ENCODE measurements at places on chromosomes 11 and 22.

GRCh38 chr11:72576661-72577060, 97.6 kb downstream of the PDE2A start:
- DNase-seq = no peak

- no peak for DNase-seq
Observed at GRCh38 chr22:42401535-42402334, 30.5 kb downstream of the NFAM1 start.

DNA sequence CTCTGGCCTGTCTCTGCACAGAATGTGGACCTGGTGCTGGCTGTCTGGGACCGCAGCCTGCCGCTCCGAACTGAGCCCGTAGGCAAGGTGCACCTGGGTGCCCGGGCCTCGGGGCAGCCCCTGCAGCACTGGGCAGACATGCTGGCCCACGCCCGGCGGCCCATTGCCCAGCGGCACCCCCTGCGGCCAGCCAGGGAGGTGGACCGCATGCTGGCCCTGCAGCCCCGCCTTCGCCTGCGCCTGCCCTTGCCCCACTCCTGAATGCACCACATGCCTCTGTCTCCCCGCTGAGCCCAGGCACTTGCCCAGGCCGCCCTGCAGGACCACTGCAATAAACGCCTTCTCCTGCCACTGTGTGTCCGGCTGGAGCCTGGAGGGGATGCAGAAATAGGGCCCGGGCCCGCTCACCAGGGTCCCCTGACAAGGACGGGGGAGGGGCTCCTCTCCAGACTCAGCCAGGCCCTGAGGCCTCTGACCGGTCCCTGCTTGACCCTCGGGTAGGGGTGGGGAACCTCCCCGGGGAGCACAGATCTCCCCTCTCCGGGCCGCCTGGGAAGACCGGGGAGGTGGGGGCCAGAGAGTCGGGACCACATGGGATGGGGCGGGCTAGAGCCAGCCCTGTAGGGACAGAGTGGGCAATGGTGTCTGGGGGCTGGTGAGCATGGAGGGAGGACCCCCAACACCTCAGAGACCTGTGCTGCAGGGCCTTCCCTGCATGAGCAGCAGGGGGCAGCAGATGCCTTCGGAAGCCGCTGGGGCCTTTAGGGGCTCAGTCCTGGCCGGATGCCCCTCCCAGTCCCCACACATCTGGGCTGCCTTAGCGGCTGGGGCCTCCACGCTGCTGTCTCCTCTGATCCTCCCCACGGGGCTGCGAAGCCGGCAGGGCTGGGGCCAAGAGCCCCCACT, 1.4 kb upstream of the TNNI2 start:
- DNase-seq = peak; percentile 86

GRCh38 chr11:11291041-11292015, 61.7 kb downstream of the CSNK2A3 start:
- DNase-seq = no peak

DNA sequence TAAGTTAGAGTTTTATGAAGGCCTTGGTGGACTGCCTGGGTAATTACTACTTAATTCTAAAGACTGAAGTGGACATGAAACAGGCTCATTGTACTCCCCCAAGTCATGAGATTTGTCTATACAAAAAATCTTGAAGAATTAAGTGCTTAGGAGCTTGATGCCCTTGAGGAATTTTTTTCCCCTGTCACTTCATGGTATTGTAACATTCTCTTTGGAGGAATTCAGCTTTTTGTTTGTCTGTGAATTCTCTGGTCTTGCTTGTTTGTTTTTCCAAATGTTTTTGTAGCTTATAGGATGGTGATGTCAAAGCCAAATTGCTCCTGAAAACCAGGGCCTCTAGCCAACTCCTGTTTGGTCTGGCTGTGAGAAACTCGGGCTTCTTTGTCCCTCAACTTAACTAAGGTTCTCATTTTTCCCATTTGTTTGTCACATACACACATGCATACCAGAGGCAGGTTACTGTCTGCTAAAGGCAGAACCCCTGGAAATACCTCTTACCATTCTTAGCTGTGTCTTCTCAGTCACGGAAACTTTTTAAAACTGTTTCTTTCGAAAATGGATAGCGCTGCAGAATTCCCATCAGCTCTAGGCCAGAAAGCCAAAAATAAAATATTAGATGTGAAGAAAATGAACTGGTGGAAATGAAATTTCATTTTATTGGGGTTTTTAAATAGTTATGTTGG, 66.9 kb downstream of the AMOTL1 start:
- no peak for DNase-seq

DNA sequence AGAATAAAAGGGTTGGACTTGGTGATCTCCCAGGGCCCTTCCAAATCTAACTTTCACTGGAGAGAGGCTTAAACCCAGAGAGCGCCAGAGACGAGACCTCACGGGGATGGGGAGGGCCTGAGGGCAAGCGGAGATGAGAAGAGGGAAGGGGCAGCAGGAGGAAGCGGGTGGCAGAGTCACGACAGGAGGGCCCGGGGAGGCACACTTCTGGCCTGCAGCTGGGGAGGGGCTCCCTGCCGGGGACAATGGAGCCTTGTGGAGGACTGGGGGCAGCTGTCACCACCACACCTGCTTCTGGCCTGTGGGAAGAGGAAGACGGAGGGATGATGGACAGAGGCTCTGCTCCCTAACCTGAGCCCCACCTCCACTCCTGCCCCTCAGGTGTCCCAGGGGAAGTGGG, 40.2 kb downstream of the PDE2A start:
- no peak for DNase-seq
